ENCODE measurements at places on chromosomes 4 and X.

- DNase-seq = no peak
Measured at GRCh38 chrX:23904096-23904495, 3.6 kb downstream of the APOO start.

- no peak for DNase-seq
Measured at GRCh38 chrX:12956704-12957534, 18.0 kb upstream of the TMSB4X start.

DNA sequence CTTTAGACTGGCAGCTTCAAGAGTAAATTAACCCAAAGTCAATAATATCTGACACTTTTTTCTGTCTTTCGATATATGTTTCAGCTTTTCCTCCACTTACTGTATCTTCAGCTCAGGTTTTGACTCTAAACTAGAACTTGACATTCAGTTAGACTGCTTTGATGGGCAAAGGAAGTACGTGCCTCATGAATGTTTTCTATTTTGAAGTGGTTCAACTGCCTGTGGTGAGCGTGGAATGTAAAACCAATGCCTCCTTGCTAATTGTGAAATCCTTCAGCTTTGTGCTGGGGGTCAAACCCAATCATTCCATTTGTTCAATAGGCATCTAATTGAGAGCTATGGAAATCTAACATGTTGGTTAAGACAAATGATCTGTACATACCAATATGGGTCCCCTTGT lies 857.0 kb upstream of the HTR2C start:
- DNase-seq = no peak

DNA sequence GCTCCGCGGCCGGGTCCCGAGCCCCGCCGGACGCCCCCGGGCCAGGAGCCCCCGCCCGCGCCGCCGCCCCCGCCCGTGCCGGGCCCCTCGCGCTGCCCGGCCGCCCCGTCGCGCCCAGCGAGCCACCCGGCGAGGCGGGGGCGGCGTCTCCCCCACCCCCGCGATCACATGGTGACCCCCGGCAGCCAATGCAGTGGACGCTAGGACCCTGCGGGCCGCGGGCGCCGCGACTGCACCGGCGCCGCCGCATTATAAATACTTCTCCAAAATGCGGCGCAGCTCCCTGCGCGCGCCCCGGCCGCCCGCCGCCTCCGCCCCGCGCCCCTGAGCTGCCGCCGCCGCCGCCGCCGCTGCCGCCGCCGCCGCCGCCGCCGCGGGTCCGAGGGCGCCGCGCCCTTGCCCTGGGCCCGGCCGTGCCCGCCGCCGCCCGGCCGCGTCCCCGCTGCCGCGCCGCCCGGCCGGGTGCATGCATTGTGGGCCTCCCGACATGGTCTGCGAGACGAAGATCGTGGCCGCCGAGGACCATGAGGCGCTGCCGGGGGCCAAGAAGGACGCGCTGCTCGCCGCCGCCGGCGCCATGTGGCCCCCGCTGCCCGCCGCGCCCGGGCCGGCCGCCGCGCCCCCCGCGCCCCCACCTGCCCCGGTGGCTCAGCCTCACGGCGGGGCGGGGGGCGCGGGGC lies at the start of gene NAT8L:
Gene NAT8L (plus strand): TSS at position 282 of the 680 bp plus-strand sequence. CDS start 185 bp downstream, at position 467.
- no peak for DNase-seq

Data from stimulated activated CD8-positive, alpha-beta memory T cell treated with anti-CD3 and anti-CD28 coated beads, Interleukin-7, amount 100 ng/mL, for 1 hour (primary cell).